WTC11 (cell line): ENCODE measurements at places on chromosomes 1 and 21. TPM values are rescaled to one million over a fixed set of nuclear protein-coding genes. Genes with fewer than 3 reads are reported as not detected.

The CLCA4 gene
- total RNA-seq = not detected in 3 replicates

GRCh38 chr1:28392027-28392652, 22.6 kb downstream of the PHACTR4 start:
- peaks cover 9% of the 10 kb centered on the region; the same call in 1 of the 2 replicates for H3K36me3 ChIP-seq
- peak overlapping the region; percentile 92 for H3K27ac ChIP-seq
- H3K4me3 ChIP-seq = no peak overlapping the region
- DNase-seq = no peak
- peaks cover 2% of the 10 kb centered on the region; the same call in 1 of the 2 replicates for H3K4me1 ChIP-seq

The TRPM2 gene
- total RNA-seq = 0.64 to 1.4 TPM (median 0.92 TPM) in 3 replicates

- H3K27me3 ChIP-seq = no peaks in the 10 kb centered on the region; the same call in 1 of the 2 replicates
- no peaks in the 10 kb centered on the region for H3K36me3 ChIP-seq
- H3K27ac ChIP-seq = no peak overlapping the region
- DNase-seq = no peak
Measured at GRCh38 chr1:69272684-69273083, 295.0 kb upstream of the LRRC7 start.

The CYP4A11 gene
- total RNA-seq = 0.11 to 0.53 TPM (median 0.23 TPM) in 3 replicates

DNA sequence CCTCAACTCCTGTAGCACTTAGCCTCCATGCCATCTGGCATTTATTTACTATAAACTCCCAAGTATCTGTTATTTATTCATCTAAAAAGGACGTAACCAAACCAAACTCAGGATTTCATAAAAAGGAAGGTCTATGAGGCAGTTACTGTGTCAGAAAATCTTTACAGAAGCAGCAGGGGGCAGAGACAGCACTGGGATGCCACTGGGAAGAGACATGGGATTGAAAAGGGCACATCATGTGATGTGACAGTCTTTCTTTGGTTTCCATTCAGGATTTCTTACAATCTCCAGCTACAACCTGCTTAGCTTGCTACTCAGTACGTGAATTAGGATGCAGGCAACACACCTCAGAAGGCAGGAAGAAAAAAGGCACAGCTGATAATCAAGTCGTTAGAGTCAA, 31.2 kb downstream of the SPRTN start:
- H3K4me1 ChIP-seq = no peaks in the 10 kb centered on the region
- no peak for DNase-seq
- H3K27me3 ChIP-seq = no peaks in the 10 kb centered on the region
- no peaks in the 10 kb centered on the region for H3K36me3 ChIP-seq
- no peak overlapping the region for H3K27ac ChIP-seq

GRCh38 chr1:155184835-155185782, 11.5 kb downstream of the TRIM46 start:
- peak overlapping the region; percentile 87 for H3K27ac ChIP-seq
- DNase-seq = no peak
- H3K36me3 ChIP-seq = peaks cover 10% of the 10 kb centered on the region
- peaks cover 29% of the 10 kb centered on the region for H3K4me1 ChIP-seq

DNA sequence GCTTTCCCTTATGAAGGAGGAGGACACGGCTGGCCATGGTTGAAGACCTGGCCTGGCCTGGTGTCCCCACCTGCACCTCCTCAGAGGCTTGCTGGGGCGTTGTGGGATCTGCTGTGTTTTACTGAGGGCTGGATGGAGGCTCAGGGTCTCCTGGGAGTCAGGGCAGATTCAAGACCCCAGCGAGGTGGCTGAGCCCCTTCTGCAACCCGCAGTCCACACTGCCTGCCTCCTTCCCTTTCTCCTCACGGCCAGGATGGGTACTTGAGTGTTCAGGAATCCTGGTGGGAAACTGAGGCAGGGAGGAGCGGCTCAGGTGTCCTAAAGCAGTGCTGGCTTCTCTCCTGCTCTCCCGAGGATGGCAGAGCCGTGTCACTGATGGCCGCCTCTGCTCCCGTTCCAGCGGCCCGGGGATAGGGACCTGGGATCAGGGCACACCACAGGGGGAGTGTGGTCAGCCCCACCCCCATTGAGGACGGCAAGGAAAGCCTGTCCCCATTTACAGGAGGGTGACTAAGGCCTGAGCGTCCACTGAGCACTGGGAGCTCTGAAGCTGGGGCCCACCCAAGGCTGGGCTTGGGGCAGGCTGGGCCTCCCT, 47.5 kb downstream of the TRPM2 start:
- no peak overlapping the region for H3K4me3 ChIP-seq
- H3K36me3 ChIP-seq = peaks cover 2% of the 10 kb centered on the region; the same call in 1 of the 2 replicates
- no peak overlapping the region for H3K27ac ChIP-seq
- no peak for DNase-seq
- H3K27me3 ChIP-seq = no peaks in the 10 kb centered on the region
- no peaks in the 10 kb centered on the region for H3K4me1 ChIP-seq

- H3K4me1 ChIP-seq = peaks cover 9% of the 10 kb centered on the region
- no peak for DNase-seq
- H3K4me3 ChIP-seq = no peak overlapping the region
- H3K36me3 ChIP-seq = no peaks in the 10 kb centered on the region
Measured at GRCh38 chr1:215986401-215986800, 419.3 kb downstream of the KCTD3 start.
